ENCODE measurements at places on chromosomes 6 and 20.

- no peak for DNase-seq
Observed at GRCh38 chr6:159899994-159900745, 9.4 kb downstream of the MAS1 start.

- no peak for DNase-seq
Observed at GRCh38 chr6:8589941-8590729, 154.8 kb upstream of the SLC35B3 start.

DNA sequence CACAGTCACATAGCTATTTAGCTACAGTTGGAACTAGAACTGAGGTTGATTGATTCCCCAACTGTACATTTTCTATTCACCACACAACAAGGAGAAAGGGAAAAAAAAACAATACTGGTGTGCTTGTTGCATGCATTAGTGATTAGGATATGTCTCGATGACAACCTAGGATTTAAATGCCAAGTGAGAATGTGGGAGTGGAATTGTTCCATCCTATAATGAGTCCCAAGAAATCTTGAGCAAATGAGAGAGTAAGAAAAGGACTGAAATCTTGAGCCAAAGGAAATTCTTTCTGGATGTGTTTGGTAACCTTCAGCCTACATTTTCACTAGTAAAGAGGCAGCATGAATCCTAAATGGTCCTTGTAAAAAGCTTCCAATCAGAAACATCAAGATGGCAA is 232.7 kb downstream of the HIVEP2 start:
- no peak for DNase-seq

GRCh38 chr20:56629464-56630085 is 469 bp downstream of the TFAP2C start:
- no peak for DNase-seq

GRCh38 chr6:7761051-7761450 is 35.2 kb downstream of the BMP6 start:
- DNase-seq, result no peak

DNA sequence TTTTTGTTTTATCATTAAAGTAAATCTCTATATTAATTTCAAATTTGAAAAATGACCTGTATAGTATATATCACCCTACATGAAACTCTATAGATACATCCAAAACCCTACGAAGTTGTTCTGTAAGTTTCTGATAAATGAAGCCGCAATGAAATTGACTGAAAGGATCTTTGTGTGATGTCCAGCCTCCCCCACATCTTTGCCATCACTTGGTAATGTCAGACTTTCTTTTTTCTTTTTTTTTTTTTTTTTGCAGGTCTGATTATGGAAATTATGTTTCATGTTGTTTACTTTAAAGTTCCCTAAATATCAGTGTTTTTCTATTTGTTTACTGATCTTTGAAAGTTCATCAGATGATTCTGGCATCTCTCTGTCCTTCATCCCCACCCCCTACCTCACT is 155.6 kb upstream of the CDH4 start:
- DNase-seq, result no peak

- DNase-seq, result peak; percentile 13
Observed at GRCh38 chr20:51966296-51966971, 164.1 kb upstream of the SALL4 start.

DNA sequence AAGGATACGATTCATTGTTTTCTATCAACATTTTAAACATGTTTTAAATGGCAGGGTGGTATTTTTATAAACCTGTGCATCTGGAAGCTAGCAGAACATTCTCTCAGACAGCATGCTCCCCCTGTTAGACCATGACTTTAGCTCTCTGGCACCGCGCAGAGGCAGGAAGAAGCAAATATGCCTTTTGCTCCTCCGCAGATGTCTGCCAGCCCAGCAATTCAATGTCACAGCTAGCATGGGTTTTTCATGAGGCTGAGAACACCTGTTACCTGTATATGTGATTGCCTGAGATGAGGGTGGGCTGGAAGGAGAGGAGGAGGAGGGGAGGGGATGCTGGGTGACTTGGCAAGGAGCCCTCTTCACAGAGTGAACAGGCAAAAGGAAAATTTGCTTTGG is 6.7 kb downstream of the MTCH1 start:
- no peak for DNase-seq

DNA sequence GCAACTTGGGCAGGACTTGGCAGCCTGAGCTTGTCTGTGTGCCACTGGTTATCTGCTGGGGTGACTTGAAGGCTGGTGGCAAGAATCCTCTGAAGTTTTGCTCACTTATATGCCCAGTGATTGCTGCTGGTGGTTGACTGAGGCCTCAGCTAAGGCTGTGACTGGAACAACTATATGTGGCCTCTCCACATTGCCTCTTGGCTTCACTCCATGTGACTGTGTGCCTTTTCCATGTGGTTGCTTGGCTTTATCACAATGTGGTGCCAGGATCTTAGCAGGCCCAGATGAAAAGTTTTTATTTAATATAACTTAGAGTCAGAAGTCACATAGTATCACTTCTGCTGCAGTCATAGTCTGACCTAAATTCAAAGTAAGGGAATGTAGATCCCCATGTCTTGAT is 104.5 kb downstream of the ADAT2 start:
- no peak for DNase-seq

Measured in GM12891 (cell line).